ENCODE measurements at places on chromosomes 13 and 19.

- no peaks in the 10 kb centered on the region for H3K36me3 ChIP-seq
- H3K4me3 ChIP-seq, result no peak overlapping the region
- no peaks in the 10 kb centered on the region for H3K27me3 ChIP-seq
- peaks cover 34% of the 10 kb centered on the region for H3K4me1 ChIP-seq
- H3K27ac ChIP-seq, result no peak overlapping the region
Observed at GRCh38 chr13:51807041-51807440, 3.1 kb upstream of the DHRS12 start.

DNA sequence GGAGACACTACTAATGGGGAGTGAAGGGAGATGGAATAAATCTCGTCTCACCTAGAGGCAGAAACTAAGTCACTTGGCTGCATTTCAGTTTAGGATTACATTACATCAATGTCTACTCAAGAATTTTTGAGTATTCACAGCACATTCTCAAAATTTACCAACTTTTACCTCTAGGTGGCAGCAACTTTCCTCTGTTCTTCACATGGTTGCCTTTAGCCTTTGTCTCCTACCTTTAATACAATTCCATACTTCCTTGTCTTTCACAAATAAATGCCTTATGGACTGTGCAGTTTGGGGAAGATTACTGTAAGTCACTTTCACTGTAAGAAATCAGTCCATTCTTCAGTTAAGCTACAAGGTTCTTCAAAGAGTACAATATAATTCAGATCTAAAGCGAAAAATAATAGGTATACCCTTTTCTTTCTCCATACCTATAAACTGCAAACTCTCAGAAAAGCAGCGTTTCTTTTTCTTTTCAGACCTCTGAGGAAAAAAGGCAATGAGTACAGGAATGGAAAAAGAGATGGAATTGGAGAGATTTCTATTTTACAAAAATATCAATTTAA is 379.4 kb downstream of the KLF12 start:
- peak; percentile 81 for DNase-seq
- no peaks in the 10 kb centered on the region for H3K27me3 ChIP-seq
- no peaks in the 10 kb centered on the region for H3K36me3 ChIP-seq
- no peak overlapping the region for H3K27ac ChIP-seq

GRCh38 chr19:16896146-16897028 is 7.6 kb downstream of the F2RL3 start:
- peaks cover 16% of the 10 kb centered on the region for H3K27me3 ChIP-seq
- peak; percentile 63 for DNase-seq
- peaks cover 3% of the 10 kb centered on the region for H3K4me1 ChIP-seq
- no peak overlapping the region for H3K27ac ChIP-seq
- peak overlapping the region; percentile 91 for H3K4me3 ChIP-seq

DNA sequence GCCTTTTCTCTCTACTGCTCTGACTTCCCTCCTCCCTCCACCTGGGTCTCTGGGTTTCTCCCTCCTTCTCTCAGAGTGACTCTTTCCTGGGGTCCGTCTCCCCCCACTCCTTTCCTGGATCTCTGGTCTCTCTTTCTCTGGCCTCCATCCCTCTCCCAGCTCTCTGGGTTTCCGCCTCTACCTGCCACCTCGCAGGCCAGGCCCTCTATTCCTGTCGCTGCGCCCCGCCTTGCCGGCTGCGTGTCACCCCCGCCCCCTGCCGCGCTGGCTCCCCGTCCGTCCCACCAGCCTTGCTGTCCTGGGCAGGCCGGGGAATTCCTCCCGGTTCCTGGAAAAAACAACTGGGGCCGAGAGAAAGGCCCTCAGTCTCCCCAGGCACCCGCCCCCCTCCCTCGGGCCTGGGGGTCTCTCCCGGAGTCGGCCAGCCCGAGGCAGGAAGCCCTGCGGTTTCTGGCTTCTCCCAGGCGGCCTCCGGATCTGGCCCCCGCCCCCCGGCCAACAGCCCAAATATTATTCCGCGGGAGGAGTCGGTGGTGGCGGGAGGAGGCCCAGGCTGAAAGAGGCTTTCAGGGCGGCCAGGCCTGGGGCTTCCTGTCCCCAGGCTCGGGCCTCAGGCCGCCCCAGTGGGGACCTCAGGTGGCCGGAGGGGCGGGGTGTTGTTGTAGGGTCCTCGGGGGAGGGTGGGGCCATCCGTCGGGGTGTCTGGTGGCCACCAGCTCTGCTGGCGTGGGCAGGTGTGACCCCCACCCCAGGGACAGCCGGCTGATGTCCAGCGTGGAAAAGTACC is 9.3 kb downstream of the IRF2BP1 start:
- peak overlapping the region; percentile 62 for H3K4me3 ChIP-seq
- no peaks in the 10 kb centered on the region for H3K27me3 ChIP-seq
- peak overlapping the region; percentile 66 for H3K27ac ChIP-seq

GRCh38 chr13:53064731-53065130 is 36.1 kb downstream of the OLFM4 start:
- DNase-seq, result no peak
- H3K27ac ChIP-seq, result no peak overlapping the region
- H3K4me3 ChIP-seq, result no peak overlapping the region
- H3K27me3 ChIP-seq, result no peaks in the 10 kb centered on the region
- no peaks in the 10 kb centered on the region for H3K36me3 ChIP-seq

- no peak for DNase-seq
- H3K4me3 ChIP-seq, result no peak overlapping the region
- no peaks in the 10 kb centered on the region for H3K4me1 ChIP-seq
- no peaks in the 10 kb centered on the region for H3K27me3 ChIP-seq
- no peaks in the 10 kb centered on the region for H3K36me3 ChIP-seq
Observed at GRCh38 chr19:372306-372890, 27.8 kb upstream of the MIER2 start.

DNA sequence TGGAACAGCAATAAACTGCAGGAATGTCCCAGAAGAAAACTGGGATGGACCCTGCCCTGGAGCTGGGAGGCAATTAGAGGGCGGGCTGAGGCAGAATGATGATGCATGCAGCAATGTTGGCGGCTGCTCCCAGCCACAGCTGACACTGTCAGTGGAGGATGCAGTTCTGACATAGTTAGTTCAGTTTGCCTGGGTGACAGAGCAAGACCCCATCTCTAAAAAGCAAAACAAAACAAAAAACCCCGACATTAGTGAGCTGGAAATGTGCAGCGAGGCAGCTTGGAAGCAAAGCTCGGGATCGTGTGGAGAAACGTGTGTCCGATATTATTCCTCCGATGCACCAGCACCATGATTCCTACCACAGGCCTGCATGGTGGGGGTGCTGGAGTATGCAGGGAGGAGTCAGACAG is 110.1 kb upstream of the UQCRFS1 start:
- no peak overlapping the region for H3K4me3 ChIP-seq
- H3K27me3 ChIP-seq, result no peaks in the 10 kb centered on the region
- DNase-seq, result no peak
- no peaks in the 10 kb centered on the region for H3K36me3 ChIP-seq
- H3K27ac ChIP-seq, result no peak overlapping the region

DNA sequence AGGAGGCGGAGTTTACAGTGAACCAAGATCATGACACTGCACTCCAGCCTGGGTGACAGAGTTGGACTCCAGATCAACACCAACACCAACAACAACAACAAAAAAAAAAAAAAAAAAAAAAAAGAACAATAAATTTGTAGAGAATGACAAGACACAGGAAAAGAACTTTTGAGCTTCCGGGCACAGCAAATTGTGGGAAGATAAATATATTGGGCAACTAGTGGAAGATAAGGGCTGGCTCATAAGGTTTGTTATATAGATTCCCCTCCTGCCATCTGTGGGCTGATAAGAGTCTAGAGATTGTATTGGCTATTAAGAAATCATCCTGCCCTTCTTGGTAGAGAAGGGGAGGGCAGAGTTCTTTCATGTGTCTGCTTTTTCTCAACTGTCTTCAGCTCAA is 33.1 kb upstream of the CYP2S1 start:
- no peaks in the 10 kb centered on the region for H3K4me1 ChIP-seq
- no peak overlapping the region for H3K27ac ChIP-seq
- DNase-seq, result no peak

GRCh38 chr19:45645631-45646344 is 6.6 kb upstream of the EML2 start:
- H3K4me1 ChIP-seq, result peaks cover 27% of the 10 kb centered on the region
- no peak overlapping the region for H3K27ac ChIP-seq
- peak overlapping the region; percentile 90 for H3K4me3 ChIP-seq
- peaks cover 18% of the 10 kb centered on the region for H3K27me3 ChIP-seq
- no peaks in the 10 kb centered on the region for H3K36me3 ChIP-seq

DNA sequence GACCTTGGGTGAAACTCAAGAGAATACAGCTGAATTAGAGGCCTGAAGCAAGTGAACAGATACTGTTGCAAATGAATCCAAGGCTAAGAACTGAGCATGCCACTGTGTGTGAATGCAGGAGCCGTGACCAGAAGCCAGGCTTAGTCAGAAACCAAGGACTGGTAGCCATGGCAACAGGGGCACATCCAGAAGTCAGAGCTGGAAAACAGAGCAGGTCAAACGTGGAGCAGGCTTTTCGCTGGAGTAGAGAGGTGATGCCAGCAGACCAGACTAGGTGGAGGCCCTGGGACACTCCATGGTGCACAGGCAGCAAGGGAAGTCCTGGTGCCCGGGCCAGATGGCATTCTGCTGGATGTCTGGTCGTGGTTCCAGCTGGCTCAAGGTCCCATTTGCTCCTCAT is 564.1 kb downstream of the PCDH9 start:
- DNase-seq, result peak; percentile 30
- no peaks in the 10 kb centered on the region for H3K4me1 ChIP-seq
- H3K4me3 ChIP-seq, result no peak overlapping the region
- H3K27me3 ChIP-seq, result no peaks in the 10 kb centered on the region
- H3K27ac ChIP-seq, result no peak overlapping the region

GRCh38 chr13:52195401-52195837 is 36.0 kb upstream of the NEK3 start:
- H3K36me3 ChIP-seq, result no peaks in the 10 kb centered on the region
- peaks cover 5% of the 10 kb centered on the region for H3K27me3 ChIP-seq
- peak; percentile 93 for DNase-seq
- H3K27ac ChIP-seq, result no peak overlapping the region
- no peaks in the 10 kb centered on the region for H3K4me1 ChIP-seq

DNA sequence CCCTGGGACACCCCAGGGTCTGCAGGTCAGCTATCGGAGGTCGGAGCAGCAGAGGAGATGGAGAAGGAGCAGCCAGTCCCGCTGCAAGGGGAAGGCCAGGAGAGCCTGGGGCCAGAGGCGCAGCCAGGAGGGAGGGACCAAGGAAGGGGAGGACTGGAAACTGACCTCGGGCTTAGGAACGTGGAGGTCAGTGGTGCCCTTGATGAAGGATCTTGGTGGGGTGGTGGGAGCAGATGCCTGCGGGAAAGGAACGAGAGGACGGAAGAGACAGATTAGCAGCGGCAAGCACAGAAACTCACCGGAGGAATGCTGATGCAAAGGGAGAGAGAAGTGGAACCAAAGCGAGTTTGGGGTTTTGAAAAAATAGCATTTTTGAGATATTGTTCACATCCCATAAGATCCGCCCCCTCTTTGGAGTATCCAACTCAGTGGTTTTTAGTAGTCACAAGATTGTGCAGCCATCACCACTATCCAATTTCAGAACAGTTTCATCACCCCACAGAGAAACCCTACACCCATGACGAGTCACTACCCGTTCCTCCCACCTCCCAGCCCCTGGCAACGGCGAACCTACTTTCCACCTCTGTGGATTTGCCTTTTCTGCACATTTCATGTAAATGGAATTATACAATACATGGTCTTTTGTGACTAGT is 22.1 kb downstream of the PLEKHF1 start:
- H3K36me3 ChIP-seq, result no peaks in the 10 kb centered on the region
- no peak overlapping the region for H3K4me3 ChIP-seq
- H3K27me3 ChIP-seq, result no peaks in the 10 kb centered on the region
- H3K4me1 ChIP-seq, result no peaks in the 10 kb centered on the region
- DNase-seq, result no peak

GRCh38 chr13:103282571-103283450 is 216.6 kb upstream of the SLC10A2 start:
- H3K36me3 ChIP-seq, result no peaks in the 10 kb centered on the region
- H3K4me1 ChIP-seq, result no peaks in the 10 kb centered on the region
- no peak overlapping the region for H3K27ac ChIP-seq

DNA sequence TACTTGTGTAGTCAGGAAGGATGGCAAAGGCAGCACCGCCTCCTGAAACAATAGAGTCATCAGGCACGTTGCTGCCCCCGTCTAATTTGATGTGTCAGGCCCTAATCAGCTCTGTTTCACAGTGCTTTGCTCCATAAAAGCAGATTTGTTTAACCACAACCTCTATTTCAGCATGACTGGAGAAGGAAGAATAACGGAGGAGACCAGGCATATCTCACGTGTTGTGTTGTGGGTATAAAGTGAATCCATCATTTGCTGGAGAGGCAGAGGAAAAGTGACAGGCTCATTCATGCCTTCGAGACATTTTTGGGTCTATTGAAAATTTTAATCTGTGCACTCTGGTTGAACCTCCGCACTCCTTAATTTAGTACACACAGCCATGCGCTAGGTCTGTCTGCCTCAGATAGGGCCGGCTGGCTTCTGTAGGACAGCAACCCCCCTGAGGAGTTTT is 940.4 kb upstream of the SLC10A2 start:
- no peak overlapping the region for H3K27ac ChIP-seq
- H3K4me3 ChIP-seq, result no peak overlapping the region
- no peak for DNase-seq
- no peaks in the 10 kb centered on the region for H3K4me1 ChIP-seq
- H3K36me3 ChIP-seq, result no peaks in the 10 kb centered on the region

GRCh38 chr19:34834472-34835061 is 61.6 kb upstream of the ZNF599 start:
- H3K27ac ChIP-seq, result no peak overlapping the region
- H3K4me1 ChIP-seq, result peaks cover 6% of the 10 kb centered on the region
- no peaks in the 10 kb centered on the region for H3K36me3 ChIP-seq
- no peak for DNase-seq

DNA sequence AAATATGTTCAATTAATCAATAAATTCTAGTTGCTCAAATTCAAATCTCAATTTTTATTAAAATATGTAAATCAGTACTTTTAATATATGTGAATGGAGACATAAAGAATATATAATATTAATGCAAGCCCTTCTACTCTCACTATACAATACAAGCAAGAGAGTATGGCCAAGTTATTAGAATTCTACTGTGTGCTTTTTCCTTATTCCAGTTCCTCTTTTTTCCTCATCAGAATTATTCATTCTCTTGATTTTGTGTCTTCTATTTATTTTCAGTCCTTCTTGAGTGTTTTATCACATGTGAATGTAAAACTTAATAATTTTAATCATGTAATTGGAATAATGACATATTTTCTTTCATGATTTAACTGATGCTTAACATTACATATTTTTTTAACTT is 276.8 kb downstream of the PCDH20 start:
- no peak overlapping the region for H3K27ac ChIP-seq
- no peaks in the 10 kb centered on the region for H3K4me1 ChIP-seq
- H3K27me3 ChIP-seq, result no peaks in the 10 kb centered on the region
- no peak overlapping the region for H3K4me3 ChIP-seq
- DNase-seq, result no peak
- no peaks in the 10 kb centered on the region for H3K36me3 ChIP-seq

- no peaks in the 10 kb centered on the region for H3K36me3 ChIP-seq
- H3K4me3 ChIP-seq, result no peak overlapping the region
- H3K27me3 ChIP-seq, result peaks cover 35% of the 10 kb centered on the region
- H3K27ac ChIP-seq, result no peak overlapping the region
Observed at GRCh38 chr19:47414469-47414868, 4.9 kb downstream of the MEIS3 start.

GRCh38 chr19:51607920-51608562 is 22.2 kb downstream of the SIGLEC5 start:
- H3K36me3 ChIP-seq, result no peaks in the 10 kb centered on the region
- peak; percentile 94 for DNase-seq
- H3K4me3 ChIP-seq, result no peak overlapping the region
- H3K4me1 ChIP-seq, result no peaks in the 10 kb centered on the region

GRCh38 chr19:51507640-51508058 is 6.0 kb upstream of the SIGLEC12 start:
- DNase-seq, result no peak
- H3K27me3 ChIP-seq, result no peaks in the 10 kb centered on the region
- no peak overlapping the region for H3K4me3 ChIP-seq
- H3K27ac ChIP-seq, result no peak overlapping the region
- H3K36me3 ChIP-seq, result no peaks in the 10 kb centered on the region
- H3K4me1 ChIP-seq, result no peaks in the 10 kb centered on the region

All from GM23338 (cell line).